ENCODE measurements at places on chromosomes 6 and 20.

GRCh38 chr6:11143394-11144371, 32.2 kb upstream of the ERVFRD-1 start:
- DNase-seq = no peak

- no peak for DNase-seq
Measured at GRCh38 chr6:36815962-36816735, 23.1 kb downstream of the CPNE5 start.

DNA sequence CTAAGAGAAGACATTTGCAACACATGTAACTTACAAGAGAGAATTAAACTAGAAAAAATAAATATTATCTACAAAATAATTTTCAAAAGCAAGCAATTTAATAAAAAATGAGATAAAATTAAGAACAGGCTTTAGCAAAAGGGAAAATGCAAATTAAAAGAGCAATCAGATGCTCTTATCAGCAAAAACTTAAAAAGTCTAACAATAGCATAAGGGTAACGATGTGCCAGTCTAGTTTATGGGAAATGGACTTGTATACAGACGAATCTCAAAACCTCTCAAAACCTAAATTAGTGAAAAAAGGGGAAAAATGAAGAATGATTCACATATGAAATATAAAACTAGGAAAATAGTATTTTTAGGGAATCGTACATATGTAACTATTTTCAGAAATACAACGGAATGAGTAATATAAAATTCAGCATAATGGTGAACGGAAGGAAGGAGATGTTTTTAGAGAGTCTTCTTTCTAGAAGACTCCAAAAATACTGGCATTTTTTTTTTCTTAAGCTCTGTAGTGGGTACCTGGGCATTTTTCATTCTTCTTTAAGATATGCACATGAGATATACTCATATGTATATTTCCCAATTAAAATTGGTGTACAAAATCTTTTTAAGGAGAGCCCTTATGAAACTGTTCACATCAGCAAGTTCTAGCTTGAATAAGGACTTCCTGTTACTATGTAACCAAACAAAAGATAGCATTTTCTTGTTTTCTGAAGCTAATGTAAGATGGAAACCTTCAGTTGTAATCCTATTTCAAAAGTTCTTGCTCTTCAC, 927 bp upstream of the MANEA start:
- DNase-seq = no peak

DNA sequence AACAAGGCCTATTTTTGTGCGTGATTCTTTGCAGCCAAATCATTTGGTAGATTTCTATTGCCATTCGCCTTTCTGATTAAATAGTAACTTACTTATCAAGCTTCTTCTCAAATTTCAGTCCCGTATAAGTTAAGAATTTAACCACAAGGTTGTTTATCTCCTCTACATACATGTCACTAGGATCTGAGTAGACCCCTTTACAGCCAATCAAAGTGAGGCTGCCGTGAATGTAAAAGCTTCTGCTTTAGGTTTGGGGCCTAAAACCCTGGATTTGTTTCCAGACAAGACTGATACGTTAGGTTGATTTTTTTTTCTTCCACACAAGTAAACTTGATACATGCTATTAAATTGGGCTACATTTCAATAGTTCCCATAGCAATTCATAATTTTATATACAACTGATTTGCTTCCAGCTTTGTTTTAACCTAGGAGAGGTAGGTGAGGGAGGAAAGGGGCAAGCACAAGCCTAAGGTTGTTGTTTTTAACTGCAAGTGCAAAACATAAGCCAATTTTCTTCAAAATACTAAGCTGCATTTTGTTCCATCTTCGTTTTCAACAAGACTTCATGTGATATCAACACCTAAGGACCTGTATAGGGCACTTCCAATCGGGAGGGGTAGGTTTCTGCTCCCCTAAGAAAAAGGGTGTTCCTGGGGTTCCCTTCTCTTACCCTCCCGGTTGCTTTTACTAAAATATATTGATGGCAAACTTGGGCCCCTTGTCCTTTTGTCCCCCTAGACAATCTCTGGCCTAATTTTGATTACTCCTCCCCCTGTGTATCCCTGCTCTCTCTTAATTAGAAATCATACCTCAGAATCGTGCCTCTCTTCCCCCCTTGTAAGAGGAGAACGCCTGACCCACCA, 1.7 kb downstream of the RANBP9 start:
- peak; percentile 23 for DNase-seq

GRCh38 chr6:43703512-43704429, 16.2 kb upstream of the MRPS18A start:
- DNase-seq = peak; percentile 29

- no peak for DNase-seq
Measured at GRCh38 chr6:4300917-4301316, 165.5 kb upstream of the ECI2 start.

DNA sequence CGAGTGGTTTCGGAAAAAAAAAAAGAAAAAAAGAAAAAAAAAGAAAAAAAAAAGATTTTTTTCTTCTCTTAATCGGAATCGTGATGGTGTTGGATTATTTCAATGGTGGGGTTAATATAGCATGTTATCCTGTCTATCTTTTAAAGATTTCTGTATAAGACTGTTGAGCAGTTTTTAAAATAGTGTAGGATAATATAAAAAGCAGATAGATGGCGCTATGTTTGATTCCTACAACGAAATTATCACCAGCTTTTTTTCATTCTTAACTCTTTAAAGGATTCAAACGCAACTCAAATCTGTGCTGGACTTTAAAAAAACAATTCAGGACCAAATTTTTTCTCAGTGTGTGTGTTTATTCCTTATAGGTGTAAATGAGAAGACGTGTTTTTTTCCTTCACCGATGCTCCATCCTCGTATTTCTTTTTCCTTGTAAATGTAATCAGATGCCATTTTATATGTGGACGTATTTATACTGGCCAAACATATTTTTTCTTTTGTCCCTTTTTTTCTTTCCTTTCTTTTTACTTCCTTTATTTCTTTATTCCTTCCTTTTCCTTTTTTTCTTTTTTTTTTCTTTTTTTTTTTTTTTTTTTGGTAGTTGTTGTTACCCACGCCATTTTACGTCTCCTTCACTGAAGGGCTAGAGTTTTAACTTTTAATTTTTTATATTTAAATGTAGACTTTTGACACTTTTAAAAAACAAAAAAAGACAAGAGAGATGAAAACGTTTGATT, 3.6 kb downstream of the SOX4 start:
- DNase-seq = peak; percentile 75

DNA sequence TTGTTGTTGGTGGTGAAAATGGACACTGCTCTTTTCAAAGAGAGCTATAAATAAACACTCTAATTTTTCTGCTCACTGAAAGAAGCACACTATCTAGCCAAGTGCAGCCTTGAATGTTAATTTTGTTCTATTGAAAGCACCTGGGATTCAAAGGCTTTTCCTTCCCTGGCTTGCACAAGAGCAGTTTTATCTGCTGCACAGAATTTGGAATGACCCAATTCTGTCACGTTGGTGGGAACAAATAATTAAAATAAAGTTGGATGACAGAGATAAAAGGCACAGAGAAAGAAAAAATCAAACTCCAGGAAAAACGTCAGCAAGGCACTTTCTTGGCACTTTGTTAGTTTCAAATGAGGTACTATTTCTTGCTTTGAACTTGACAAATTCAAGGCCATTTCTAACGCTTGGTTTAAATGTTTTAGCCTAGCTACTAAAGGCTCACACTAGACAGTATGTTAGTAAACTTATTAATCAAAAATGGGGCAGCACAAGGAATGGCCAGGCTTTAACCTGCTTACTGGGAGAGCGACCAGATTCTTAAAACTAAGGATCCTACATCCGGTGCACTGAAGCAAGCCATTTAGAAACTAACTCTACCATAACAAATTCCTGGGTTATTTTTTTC, 145.5 kb upstream of the ARG1 start:
- DNase-seq = no peak

DNA sequence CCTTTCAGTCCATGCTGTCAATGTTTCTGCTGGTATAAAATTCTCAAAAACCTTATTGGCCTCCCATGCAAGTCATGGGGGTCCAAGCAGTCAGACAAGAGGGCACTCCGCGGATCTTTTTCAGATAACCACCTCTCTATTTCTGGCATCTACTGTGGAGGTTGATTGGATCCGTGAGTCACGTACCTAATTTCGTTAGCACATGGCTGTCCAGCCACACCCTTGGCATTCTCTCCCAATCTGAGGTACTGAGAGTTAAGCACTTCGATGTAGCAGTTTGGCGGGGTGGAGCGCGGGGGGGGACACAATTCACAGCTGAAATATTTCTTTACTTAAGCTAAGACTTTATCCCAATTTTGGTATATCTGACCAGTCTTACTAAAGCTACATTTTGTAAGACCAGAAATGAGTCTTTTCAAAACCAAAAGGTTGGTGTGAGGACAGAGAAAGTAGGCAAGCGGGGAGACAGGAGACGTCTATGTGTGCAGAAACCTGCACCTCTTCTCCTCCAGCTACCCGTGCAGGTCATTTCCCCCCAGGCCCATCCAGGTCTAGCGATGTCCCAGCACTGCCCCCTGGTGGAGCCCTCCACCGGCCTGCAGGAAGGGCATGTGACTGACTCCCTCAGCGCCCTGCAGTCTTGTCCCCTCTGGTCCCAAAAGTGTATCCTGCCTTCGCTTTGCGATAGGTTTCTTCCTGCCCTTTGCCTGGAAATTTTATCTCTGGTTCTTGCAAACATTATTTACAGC, 113.1 kb downstream of the ADAT2 start:
- no peak for DNase-seq

DNA sequence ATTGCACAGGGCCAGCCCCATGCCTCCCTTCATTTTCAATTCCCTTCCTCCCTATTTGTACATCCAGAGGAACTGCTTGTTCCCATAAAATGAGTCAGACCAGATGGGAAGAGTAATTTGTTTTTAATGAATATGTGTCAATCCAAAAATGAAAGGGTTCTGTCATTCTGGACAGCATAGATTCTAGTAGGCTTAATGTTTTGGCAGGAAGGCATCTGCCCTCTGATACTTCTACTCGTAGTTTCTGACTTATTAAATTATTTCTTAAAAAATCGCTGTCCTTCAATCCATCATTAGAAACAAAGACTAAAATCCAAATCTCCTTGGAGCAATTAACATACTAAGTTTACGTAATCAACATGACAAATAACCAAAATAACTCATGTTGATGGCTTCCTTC, 665.5 kb downstream of the TENT5A start:
- DNase-seq = no peak

DNA sequence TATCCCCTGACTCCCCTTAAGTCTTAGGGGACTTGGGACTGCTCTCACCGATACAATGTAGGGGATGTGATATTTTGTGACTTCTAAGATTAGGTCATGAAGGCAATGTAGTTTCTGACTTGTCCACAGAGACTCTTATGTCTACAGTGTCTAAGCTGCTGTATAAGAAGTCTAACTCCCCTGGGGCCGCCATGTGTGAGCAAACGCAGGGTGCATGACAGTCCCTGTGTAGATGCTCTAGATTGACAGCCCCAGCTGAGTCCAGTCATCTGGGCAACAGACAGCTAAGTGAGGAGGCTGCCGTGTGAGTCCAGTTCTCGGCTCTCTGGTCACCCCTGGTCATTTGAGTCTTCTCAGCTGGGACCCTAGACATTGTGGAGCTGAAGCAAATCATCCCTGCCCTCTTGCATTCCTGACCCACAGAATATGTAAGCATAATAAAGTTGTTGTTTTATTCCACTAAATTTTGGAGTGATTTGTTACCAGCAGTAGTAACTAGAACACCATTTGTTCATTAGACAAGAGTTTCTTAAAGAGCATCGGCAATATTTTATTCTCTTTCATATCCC, 743.3 kb upstream of the CHD6 start:
- DNase-seq = no peak

GRCh38 chr6:50030350-50030749, 8.6 kb upstream of the DEFB110 start:
- no peak for DNase-seq

DNA sequence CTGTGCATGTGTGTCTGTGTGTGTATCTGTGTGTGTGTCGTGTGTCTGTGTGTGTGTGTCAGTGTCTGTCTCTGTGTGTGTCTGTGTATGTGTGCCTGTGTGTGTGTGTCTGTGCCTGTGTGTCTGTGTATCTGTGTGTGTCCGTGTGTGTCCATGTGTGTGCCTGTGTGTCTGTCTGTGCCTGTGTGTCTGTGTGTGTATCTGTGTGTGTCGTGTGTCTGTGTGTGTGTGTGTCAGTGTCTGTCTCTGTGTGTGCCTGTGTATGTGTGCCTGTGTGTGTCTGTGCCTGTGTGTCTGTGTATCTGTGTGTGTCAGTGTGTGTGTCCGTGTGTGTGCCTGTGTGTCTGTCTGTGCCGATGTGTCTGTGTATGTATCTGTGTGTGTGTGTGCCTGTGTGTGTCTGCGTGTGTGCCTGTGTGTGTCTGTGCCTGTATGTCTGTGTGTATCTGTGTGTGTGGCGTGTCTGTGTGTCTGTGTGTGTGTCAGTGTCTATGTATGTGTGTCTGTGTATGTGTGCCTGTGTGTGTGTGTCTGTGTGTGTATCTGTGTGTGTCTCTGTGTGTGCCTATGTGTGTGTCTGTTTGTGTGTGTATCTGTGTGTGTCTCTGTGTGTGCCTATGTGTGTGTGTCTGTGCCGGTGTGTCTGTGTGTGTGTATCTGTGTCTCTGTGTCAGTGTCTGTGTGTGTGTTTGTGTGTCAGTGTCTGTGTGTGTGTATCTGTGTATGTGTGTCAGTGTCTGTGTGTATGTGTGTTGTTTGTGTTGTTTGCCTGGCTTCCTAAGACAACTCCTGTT, 11.6 kb downstream of the SNPH start:
- DNase-seq = no peak

DNA sequence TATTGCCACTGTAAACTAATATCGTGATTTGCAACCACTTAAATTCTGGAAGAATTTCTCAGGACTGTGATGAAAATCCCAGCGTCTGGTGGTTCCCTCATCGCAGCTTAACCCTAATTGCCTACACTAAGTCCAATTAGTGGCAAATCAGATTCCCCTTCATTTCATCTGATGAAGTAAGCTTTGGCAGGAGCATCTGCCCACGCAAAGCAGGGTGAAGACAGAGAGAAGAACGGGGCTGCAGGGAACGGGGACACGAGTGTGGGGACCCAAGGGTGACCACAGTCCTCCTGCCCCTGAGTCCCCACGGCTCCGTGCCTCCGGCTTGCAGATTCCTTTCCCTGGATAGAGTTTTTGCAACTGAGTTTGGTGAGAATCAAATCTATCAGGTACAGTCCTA, 159.5 kb downstream of the LY86 start:
- no peak for DNase-seq

DNA sequence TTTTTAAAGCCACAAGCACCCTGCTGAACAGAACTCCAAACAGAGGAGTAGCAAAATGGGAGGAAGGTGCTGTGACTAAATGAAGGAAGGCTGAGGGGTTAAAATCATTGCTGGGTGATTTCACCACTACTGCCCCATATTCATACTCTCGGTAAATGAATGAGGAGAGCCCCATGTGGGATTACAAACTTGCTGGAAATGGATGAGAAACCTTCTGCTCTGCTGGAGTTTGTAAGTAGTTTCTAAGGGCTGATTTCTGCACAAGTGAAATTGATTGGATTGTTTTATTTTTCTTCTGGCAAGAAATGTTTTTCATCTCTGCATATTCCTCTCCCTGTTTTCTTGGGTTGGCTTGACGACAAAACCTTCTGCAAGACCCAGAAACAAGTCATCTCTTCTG, 533.5 kb upstream of the MMS22L start:
- no peak for DNase-seq

GRCh38 chr20:50855498-50856474, 60.9 kb downstream of the BCAS4 start:
- DNase-seq = no peak

GRCh38 chr6:4664117-4664626, 112.0 kb upstream of the CDYL start:
- no peak for DNase-seq

GRCh38 chr20:57089699-57090144, 176.7 kb downstream of the BMP7 start:
- peak; percentile 0 for DNase-seq
